GM12892 (cell line): ENCODE measurements at places on chromosomes 6 and 20.

GRCh38 chr20:51688600-51689244 lies 79.5 kb downstream of the ATP9A start:
- DNase-seq: no peak

DNA sequence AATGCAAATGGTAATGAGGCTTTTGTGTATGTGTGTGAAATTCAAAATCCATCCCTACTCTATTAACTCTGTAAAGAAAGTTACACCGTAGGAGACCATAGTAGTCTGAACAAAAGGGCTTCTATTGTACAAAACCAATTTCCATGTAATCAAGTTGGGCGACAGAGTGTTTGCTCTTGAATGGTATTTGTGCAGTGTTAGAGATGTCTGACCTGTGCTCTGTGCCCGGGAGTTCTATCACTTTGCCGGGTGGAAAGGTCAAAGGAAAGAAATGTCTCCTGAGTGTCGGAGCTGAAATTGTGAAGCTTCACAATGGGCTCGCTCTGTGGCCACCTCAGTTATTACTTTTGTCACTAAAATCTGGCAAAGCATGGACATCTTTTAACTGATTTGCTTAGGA lies 312.0 kb downstream of the SAMD5 start:
- no peak for DNase-seq

DNA sequence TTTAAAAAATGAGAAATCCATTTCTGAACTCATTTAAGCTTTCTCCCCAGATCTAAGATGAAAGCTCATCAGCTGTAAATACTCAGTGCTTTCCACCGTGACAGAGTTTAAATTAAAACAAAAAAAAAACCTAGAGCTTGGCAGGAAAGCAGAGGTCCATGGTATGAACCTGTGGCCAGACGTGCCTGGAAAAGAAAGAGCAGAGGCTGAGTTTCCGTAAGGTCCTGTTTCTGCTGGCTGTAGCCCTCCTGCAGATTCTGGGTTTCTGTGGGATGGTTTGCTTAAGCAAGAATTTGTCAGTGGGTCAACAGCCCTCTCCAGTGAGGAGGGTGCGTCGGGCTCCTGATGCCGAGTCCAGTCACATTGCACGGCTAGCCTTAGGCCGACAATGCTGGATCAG lies 383.2 kb downstream of the SAMD5 start:
- DNase-seq: no peak

DNA sequence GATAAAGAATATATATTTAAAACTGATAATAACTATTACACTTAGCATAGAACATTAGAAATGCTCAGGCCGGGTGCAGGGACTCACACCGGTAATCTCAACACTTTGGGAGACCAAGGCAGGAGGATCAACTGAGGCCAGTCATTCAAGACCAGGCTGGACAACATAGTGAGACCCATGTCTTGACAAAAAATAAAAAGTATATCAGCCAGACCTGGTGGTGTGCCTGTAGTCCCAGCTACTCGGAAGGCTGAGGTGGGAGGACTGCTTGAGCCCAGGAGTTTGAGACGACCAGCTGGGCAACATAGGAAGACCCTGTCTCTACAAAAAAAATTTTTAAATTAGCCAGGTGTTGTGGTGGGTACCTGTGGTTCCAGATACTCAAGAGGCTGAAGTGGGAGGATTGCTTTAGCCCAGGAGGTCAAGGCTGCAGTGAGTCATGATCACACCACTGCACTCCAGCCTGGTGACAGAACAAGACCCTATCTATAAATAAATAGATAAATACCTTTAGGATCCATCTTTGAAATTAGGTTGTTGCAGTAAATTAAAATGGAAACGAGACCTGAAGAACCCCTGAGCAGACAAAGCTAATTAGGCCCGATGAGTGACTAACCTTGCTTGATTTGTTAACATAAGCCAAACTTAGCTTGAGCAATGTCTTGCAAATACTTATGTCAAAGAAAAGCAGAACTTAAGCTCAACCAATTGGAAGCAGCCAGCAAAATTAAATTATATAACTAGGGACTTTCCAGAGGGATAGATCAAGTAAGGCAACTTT lies 75.8 kb upstream of the E2F3 start:
- DNase-seq: no peak

DNA sequence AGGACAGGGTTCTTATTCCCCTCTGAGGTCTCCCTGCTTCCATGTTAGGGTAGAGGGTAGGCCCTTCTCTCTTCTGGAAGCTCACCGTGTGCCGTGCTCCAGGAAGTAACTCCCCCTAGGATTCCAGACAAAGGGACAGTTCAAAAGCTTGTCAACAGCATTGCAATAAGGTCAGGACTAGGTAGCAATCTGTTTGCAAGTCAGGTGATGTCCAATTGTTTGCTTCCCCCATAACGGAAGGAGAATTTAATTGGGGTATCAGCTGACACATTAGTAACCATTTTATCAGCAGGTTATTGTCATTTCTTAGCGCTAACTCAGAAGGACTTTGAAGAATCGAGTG lies 41.9 kb downstream of the SYNJ2 start:
- DNase-seq: no peak

- DNase-seq: no peak
Observed at GRCh38 chr20:59808729-59809381, 124.6 kb downstream of the SYCP2 start.

- DNase-seq: no peak
Observed at GRCh38 chr6:68447112-68447511, 188.0 kb upstream of the ADGRB3 start.
